Left colon (tissue), 2 donors: ENCODE measurements at places on chromosomes 5 and 9.

- no peak for DNase-seq
These were observed 314.3 kb upstream of the CHD1 start for GRCh38 chr5:99243111-99243510.

DNA sequence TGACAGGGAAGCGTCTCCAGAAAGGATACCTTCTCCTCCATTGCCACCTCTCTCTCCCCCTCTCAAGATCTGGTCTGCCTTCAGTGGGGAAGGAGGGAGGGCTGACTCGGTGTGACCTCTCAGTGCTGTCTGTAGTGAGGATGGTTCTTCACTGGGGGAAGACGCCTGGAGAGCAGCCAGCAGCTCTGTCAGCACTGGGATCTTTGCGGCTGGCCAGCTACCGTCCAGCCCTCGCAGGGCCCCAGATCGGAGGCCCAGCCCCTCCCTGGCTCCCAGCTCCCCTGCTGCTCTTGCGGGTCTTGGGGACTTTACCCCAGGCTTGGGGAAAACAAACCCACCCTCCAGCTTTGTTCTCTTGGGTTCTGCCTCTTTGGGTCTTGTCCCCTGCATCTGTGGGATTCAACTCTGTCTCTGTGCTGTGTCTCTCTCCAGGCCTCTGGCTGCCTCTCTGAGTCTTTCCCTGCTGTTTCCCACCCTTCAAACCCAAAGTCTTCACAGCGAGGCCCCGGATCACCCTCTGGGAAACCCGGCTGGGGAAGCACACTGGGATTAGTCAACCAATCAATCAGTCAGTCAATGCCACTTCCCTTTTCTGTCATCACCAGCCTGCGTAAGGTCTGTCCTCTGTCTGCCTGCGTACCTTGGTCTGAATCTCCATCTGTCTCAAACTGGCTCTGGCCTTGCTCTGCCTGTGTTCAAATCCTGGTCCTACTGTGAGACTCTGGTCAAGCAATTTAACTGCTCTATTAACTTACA is 23.0 kb downstream of the FGF18 start:
- no peak for DNase-seq

GRCh38 chr9:135148386-135148785 is 60.9 kb downstream of the OLFM1 start:
- DNase-seq = no peak

- DNase-seq = no peak
These were observed 158.9 kb downstream of the APBA1 start for GRCh38 chr9:69513141-69513820.

DNA sequence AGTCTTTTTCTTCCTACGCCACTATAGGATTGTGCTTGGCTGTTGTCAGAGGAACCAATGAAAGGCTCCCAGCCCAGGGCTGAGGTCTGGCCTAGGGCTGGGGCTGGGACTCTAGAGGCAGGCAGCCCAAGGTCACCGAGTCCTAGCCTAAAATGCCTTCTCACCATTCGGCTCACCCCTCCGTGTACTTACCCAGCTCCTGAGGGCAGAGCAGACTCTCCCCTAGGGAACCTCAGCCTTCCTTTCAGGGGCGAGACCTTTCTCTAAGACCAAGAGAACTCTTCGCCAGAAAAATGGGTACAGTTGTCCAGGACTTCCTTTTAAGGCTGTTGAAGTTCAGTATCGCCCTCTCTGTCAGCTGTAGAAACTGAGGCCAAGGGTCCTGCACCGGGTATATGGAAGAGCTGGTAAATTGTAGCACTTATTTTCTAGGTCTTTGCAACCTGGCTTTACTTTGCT is 1.7 kb upstream of the SPRY4 start:
- DNase-seq = no peak
